ENCODE measurements at places on chromosomes 2 and 18.
A peak's percentile ranks its signal among the peaks of the same experiment; 100 is the strongest.

DNA sequence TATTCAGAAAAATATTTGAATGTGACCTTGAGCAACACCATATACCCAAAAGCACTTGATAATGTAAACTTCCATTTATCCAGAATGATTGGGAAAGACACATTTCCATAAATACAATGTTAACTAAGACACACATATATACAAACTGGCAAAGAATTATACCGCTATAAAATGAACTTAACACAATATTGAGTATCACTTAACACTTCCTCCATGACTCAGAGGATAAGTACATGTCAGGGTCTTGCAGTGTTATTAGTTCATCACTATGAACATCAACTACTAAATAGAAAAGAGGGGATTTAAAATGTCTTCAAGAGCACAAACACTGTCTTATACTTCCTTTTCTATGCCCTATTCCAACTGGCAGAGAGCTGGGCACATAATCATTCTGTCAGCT, 18.6 kb downstream of the WDSUB1 start:
- DNase-seq = no peak

DNA sequence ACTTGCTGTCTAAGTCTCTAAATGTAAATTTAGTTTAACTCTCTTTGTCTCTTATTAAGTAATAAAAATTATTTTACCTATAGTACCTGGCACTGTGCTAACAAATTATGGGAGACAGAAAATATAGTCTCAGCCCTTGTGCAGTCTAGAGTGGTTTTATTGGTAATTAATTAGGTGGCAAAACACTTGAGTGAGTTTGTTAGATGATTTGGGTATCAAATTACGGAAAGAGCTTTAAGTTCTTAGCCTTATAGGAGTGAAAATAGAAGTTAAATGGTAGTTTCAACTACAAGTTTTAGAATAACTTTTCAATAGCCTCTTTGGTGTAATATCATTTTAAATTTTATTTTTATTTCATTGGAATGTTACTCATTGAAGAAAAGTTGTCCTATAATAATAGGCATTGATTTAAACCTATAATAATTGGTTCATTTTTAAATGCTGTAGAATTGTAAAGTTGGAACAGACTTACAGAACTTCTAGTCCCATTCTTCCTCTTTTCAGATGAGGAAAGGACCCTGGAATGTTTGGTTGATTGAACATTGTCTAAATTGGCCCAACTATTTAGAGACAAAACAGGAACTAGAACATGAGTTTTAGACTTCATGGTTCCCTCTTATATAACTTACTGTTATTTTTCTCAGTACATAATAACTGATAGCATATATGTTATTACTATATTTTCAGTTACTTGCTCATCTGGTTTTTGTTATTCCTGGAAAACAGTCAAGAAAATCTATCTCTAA, 10.2 kb upstream of the HTR2B start:
- no peak for DNase-seq

- DNase-seq = no peak
Measured at GRCh38 chr2:9091811-9092210, 88.3 kb upstream of the MBOAT2 start.

- DNase-seq = no peak
Measured at GRCh38 chr18:23073996-23074606, 61.2 kb upstream of the CABLES1 start.

- no peak for DNase-seq
Measured at GRCh38 chr2:30569946-30570345, 122.9 kb downstream of the LCLAT1 start.

- no peak for DNase-seq
Measured at GRCh38 chr2:134706587-134707329, 12.0 kb downstream of the TMEM163 start.

DNA sequence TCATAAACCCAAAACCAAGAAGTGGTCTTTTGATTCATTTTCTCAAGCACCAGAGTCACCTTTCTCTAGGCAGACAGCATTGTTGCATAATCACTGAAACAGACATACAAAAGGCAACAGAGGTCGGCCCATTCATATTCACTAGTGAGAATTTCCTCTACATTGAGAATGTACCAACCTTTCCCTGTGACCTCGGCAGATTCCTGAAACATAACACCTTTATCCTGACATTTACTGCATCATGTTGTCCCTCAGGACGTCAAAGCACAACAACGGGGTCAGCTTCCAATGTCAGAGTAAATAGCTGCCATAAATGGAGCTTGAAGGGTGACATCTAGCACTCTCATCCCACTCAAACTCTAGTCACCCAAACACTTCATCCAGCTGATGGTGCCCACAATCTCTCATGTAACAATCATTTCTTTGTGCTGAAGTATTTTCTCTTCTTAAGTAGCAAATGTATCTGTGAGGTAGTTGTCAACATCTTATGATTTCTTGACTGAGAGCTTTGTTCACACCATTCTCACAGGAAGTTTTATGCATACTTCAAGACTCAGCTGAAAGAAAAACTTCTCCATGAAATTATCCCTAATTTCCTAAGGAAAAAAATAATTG, 802.6 kb upstream of the CHAC2 start:
- DNase-seq = no peak

GRCh38 chr2:62110415-62111025, 85.4 kb upstream of the B3GNT2 start:
- DNase-seq = no peak

- DNase-seq = no peak
Measured at GRCh38 chr2:42077343-42077742, 29.5 kb downstream of the PKDCC start.

GRCh38 chr2:83054751-83055150, 1404.3 kb downstream of the SUCLG1 start:
- no peak for DNase-seq

DNA sequence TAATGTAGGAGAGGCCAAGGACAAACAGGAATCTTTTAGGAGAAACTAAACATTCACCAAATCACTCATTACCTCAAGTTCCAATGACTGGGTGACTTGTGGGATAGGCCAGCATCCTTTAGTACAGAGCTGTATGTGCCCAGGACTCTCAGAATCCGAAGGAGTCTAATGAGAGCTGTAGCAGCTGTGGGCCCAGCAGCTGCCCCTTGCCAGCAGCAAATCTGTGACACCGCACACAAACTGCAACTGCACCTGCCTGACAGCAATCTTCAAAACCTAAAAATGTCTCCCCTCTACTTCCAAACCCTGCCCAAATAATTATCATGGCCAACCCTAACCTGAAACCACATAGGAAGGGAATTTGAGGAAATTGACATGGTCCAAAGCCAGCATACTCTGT, 44.5 kb upstream of the ACVR2A start:
- DNase-seq = no peak

DNA sequence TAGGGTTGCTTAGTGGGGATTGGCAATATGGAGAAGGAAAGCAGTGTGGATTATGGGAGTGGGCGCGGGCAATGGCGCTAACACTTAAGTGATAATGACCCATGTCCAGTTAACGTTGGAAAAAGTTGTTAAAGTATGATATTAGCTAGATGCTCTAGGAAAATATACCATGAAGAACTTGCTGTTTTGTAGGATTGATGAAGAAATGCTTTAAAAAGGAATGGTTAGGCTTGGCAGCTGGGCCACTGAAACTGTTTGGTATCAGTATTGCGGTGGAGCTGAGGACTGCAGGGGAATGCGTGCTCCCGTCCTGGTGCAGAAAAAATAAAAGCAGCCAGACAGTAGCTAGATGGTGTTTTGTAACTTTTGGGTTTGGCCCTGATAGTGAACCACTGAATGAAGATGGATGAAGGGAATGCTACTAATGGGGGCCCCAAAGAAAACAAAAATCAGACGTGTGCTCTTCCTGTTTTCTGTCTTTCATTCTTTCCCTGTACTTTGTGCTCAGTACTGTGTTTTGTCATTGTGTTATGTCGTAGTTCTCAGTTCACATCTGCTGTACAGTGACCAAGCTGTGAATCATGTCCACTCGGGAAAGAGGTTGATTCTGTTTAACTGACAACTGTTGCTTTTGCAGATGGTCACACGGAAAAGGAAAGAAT, 999 bp downstream of the INSIG2 start:
- DNase-seq = peak; percentile 44

- no peak for DNase-seq
Measured at GRCh38 chr2:122423934-122424333, 668.5 kb downstream of the TSN start.

DNA sequence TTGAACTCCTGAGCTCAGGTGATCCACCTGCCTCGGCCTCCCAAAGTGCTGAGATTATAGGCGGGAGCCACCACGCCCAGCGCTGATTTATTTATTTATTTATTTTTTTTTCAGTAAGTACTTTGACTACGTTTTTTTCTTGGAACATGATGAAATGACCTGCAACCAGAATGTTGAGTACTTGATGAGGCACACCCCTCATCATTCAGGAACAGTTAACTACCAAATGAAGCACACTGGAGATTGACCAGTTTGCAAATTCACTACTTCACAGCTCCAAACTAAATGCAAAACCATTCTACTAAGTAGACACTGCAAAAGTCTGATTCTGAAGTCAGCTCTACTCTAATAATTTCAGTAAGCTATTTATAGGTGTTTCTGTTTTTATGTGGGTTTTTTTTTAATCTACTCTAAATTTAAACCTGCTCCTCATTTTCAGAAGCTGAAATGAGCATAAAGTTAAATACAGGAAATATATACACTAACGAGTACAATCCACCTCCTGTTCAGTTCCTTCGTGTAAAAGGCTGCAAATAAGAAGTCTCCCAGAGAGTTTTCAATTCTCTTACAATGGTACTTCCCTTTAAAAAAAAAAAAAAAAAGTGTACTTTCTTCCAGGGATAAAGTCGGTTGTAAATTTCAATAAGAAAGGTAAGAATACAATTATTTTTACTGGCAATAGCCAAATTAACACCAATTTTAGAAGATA, 1.4 kb downstream of the GFPT1 start:
- DNase-seq = peak; percentile 44

DNA sequence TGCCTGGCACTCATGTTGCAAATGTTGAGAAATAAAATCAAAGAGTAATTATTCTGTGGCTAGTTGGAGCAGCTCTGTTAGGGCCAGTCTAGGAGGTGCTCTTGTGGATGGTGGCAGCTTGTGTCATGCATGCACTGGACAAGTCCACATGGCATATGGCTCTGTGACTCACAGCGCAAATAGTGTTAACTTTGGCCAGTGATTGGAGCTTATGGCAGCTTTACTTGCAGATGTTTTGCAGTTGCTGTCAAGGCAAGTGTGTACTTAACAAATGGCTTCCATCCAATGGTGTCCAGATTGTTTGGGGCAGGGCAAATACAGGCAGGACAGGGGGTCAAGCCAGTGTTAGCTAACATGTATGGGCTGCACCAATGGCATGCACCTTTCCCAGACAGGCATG, 26.1 kb upstream of the TMX3 start:
- no peak for DNase-seq

- no peak for DNase-seq
Measured at GRCh38 chr2:8408560-8409460, 273.0 kb upstream of the ID2 start.

DNA sequence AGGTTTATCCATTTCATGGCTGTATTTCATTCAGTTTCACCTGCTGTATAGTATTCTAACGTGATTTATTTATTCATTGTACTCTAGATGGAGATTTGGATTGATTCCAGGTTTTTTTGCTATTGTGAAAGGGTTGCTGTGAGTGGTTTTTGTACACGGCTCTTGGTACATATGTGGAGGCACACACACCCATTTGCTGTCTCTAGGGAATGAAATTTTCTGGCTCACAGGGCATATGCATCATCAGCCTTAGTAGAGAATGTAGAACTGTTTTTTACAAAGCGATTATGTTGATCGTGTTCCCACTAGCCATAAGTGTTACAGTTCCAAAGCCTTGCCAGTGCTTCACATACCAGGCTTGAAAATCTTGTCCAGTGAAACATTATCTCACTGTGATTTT, 5.1 kb downstream of the SPTBN1 start:
- DNase-seq = no peak

DNA sequence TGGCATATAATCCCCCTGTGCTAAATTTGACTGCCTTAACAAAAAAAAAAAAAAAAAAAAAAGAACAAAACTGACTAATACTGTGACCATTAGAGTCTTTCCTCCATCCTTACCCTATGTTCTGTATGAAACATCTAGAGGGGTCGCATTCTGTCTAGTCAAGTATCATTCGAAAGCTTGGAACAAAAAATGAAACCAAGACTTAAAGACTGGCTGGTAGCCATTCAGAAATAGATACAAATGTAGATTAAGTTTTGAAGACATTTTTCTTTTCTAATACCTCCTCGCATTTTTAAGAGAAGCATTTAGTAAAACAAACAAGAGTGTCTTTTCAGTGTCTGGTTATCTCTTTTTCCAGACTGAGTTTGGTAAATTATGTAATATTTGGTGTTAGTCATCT, 66.7 kb downstream of the SPATS2L start:
- DNase-seq = no peak

DNA sequence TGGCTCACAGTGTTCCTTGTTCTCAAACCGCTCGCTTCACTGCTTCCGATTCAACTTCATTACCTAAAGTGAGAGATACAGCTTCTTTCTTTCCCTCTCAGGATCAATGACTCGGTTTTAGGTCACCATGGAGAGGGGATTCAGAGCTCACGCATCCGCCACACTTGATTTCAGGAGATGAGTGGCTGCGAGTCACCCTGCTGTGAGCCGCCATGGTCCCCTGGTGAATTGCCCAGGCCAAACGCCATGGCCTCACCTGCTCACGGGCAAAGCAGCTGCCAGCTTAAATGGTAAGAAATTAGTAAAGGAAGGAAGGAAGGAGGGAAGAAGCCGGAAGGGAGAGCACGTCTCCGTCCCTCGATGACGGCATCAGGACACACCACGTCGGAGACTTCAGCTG, 60.5 kb downstream of the ADNP2 start:
- DNase-seq = no peak

- DNase-seq = no peak
Measured at GRCh38 chr18:9712611-9713010, 4.5 kb downstream of the RAB31 start.

DNA sequence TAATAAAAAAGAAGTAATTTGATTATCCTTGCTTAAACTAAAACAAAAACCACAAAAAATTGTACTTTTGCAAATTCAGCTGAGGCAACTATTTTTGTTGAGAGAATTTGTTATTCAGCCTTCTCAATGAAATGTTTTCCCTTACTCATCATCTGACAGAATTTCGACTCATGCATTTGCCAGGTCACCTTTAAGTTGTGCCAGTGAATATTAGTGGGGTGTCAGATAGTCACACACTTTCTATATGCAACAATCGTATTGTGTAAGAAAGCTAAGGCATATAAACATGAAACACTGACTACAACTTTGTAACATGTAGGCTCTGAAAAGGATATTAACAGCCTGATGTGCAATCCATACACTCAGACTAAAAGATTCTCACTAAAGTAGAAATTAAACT, 1653.1 kb upstream of the SLC39A10 start:
- no peak for DNase-seq

- no peak for DNase-seq
Measured at GRCh38 chr2:7018282-7018701, 101.1 kb downstream of the RNF144A start.

- peak; percentile 84 for DNase-seq
Measured at GRCh38 chr2:217943446-217944321, 59.1 kb downstream of the TNS1 start.

- no peak for DNase-seq
Measured at GRCh38 chr2:167818521-167818920, 428.9 kb downstream of the STK39 start.

Measured in ACHN (cell line).